ENCODE measurements at places on chromosomes 1 and 21.

- DNase-seq, result no peak
These were observed 76.9 kb downstream of the LEPR start for GRCh38 chr1:65497256-65497830.

DNA sequence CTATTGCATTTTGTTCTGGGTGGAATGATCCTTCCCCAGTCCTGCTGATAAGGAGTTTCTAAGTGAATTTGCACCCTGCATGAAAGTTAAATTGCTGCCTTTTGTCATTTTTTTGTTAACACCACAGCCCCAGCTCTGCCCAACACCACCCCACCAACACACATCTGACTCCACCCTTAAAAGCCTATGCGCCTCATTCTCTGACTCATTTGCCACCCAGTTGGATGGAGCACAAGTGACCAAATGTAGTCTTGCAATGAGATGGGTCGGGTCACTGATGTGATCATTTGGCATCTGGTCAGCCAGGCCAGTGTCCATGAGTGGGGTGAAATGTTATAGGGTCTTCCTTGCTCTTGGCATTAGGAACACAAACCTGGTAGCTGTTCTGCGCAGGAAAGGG lies 256.8 kb downstream of the KAZN start:
- DNase-seq, result no peak

- peak; percentile 71 for DNase-seq
These were observed 39.6 kb upstream of the ITPKB start for GRCh38 chr1:226778657-226779058.

DNA sequence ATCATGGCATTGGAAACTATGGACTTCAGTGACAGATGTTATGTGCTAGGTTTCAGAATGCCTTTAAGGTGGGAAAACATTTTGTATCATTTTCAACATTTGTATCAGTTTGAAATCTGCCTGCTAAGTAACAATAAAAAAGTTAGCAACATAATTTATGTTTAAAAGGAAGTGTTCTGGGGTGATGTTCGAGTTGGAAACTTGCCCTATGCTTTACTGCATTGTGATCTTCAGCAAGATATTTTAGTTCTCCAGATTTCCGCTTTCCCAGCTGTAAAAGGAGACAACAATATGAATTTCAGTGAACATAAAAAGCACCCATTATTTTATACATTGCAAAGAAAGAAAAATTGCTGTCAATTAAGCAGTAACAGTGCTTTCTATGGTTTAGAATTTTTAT lies 187.4 kb downstream of the DISC1 start:
- DNase-seq, result peak; percentile 41

DNA sequence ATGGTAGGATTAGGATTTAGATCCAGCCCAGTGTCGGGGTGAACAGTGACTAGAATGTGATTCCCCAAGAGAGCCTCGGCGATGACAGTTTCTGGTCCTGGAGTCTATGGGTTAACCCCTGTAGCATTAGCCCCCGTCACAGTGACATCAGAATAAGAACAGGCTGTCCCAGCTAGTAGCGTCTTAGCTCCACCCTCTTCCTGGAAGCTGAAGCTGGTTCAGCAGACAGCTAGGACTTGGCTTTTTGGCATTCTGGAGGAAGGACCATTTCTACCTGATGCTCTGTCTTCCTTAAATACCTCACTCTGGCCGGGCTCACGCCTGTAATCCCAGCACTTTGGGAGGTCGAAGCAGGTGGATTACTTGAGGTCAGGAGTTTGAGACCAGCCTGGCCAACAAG lies 5.0 kb downstream of the NDUFS2 start:
- DNase-seq, result no peak

GRCh38 chr1:84412316-84412942 lies 14.1 kb downstream of the DNASE2B start:
- DNase-seq, result peak; percentile 73

DNA sequence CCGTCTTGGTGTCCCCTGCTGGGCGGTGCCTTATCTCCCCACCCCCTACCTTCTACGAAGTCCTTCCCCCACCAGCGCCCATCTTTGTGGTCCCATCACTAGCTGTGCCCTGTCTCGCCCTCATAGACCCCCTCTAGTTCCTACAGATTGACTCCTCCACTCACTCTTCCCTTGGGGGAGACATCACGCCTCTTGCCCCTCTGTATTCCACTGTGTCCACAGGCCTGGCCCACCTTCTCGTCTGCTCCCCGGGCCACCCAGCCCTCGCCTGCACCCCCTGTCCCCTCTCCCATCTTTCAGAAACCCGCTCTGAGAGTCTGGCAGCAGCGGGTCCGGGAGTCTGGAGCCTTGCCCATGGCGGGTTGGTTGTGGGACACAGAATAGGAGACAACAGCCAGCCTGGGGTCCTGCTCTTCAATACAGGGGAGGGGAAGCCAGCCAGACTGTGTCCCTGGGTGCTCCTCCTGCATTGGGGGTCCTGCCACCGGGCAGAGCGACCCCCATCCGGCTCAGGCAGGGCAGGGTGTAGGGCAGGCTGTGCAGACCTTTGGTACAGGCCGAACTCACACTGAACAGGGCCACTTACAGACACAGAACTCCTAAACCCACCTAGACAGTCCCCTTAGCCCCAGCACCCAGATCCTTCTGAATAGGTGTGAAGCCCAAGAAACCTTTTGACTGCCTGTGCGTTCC lies 1.1 kb downstream of the RNF187 start:
- peak; percentile 14 for DNase-seq

- DNase-seq, result no peak
These were observed 48.1 kb downstream of the DNAJC6 start for GRCh38 chr1:65357291-65357960.

DNA sequence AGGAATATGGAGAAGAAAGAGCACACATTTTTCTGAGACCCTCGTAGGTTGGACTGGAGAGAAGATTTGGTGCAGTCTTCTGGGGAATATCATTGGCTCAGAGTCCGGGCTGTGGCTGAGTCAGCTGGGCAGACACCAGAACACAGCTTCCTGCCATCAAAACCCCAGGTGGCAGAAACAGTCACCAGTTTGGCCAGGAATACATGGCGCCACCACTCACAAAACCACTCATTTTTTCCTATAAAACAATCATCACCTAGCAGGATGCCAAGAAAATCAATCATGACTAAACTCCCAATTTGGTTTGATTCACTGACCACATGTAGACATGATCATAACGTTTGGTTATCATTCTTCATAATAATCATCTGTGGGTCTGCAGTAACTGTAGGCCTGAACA lies 178.1 kb upstream of the PBX1 start:
- peak; percentile 84 for DNase-seq

- DNase-seq, result peak; percentile 9
These were observed 1.5 kb downstream of the RO60 start for GRCh38 chr1:193060938-193061337.

- no peak for DNase-seq
These were observed 71.3 kb downstream of the WDR4 start for GRCh38 chr21:42807938-42808613.

GRCh38 chr1:163168053-163168452 lies 34.7 kb downstream of the RGS5 start:
- peak; percentile 100 for DNase-seq

- DNase-seq, result no peak
These were observed 37.1 kb upstream of the IL12RB2 start for GRCh38 chr1:67270541-67270940.

DNA sequence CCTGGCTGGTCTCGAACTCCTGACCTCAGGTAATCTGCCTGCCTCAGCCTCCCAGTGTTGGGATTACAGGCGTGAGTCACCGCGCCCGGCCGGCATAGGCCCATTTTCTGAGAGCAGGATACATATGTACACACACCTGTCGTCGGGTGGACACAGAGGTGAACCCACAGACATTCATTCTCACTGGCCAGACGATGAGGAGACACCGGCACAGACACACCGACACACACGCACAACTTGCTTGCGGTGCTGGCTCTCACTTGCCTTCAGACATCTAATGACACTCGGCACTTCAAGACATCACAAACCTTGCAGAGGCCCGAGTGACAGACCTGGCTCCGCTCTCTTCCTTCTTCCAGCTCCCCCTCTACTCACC lies 579 bp downstream of the PTCH2 start:
- no peak for DNase-seq

DNA sequence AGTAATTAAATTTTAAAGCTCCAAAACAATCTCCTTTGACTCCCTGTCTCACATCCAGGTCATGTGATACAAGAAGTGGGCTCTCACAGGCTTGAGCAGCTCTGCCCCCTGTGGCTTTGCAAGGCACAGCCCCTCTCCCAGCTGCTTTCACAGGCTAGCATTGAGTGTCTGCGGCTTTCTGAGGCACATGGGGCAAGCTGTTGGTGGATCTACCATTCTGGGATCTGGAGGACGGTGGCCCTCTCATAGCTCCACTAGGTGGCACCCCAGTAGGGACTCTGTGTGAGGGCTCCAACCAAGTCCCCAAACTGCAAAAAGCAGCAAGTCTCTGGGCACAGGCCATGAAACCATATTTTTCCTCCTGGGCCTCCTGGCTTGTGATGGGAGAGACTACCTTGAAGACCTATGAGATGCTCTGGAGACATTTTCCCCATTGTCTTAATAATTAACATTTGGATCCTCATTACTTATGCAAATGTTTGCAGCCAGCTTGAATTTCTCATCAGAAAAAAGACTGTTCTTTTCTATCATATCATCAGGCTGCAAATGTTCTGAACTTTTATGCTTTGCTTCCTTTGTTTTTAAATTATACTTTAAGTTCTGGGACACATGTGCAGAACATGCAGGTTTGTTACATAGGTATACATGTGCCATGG lies 554.1 kb upstream of the OLFM3 start:
- peak; percentile 1 for DNase-seq

GRCh38 chr1:41500378-41500777 lies 15.9 kb upstream of the EDN2 start:
- no peak for DNase-seq

GRCh38 chr1:203089001-203089650 lies 3.3 kb upstream of the MYOG start:
- DNase-seq, result no peak

GRCh38 chr1:154386643-154387352 lies 18.3 kb upstream of the IL6R start:
- peak; percentile 27 for DNase-seq

GRCh38 chr1:225424562-225425200 lies 3.2 kb downstream of the LBR start:
- DNase-seq, result peak; percentile 79

GRCh38 chr1:3504151-3504821 lies 49.8 kb downstream of the ARHGEF16 start:
- DNase-seq, result peak; percentile 14

DNA sequence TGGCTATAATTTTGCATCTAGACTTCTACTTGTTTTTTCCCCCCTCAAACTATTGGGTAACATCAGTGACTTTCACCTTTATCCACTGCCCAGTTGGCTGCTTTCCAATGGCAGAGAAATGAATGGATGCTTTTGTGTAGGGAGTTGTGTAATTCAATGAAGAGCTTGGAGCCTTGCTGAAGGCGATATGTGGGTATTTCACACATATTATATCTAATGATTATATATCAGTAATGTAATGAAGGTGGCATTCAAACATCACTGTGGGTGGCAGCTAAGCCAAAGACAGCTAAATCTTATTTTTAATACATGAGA lies 81.2 kb downstream of the TGFB2 start:
- peak; percentile 32 for DNase-seq

DNA sequence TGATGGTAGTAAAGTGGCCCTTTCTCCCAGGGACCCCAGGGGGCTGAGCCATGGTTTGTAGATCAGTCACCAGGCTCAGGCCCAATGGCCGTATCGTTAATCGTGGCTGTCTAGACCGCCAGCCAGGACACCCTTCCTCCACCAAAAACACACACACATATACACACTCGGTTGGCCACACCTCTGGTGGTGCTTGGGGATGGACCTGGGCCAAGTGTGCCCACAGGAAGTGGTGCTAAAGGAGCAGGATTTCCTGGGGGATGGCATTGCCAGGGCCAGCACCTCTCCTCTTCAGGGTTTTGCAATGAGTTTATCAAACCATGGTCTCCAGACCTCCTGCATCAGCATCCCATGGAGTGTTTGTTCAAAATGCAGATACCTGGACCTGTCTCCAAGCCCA lies 36.2 kb downstream of the CITED4 start:
- DNase-seq, result no peak

GRCh38 chr1:151841141-151841540 lies 1.5 kb upstream of the C2CD4D start:
- DNase-seq, result peak; percentile 21

DNA sequence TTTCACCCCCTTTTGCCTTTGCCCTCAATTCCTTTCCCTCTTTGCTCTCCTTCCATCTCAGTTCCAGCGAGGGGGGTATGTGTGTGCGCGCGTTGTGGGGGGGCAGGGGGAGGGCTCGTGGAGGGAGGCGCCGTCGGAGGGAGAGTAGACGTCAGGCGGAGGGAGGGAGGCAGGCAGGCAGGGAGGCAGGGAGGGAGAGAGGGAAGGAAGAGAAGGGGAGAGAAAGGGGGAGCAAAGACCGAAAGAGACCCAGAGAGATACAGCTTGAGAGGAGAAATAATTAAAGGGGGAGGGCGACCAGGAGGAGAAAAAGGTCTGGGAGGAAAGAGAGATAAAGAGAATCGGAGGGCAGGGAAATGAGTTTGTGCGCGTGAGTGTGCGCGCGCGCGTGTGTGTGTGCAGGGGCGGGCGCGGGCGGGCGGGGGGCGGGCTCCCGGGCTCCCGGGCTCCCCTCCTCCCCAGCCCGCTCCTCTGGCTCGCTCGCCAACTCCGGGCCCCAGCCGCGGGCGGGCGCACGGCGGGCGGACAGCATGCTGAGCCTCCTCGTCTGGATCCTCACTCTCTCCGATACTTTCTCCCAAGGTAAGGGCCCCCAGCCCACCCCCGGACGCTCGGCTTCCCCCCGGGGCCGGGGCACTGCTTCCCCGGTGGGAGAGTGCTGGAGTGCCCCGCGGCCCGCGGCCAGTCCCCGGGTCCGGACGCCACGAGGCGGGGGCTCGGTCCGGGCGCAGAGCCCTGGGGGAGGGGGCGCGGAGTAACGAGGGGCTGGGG lies at the start of gene KIRREL1:
Gene KIRREL1 (plus strand): TSS at position 499 of the 771 bp plus-strand sequence. CDS start 32 bp downstream, at position 531.
- peak; percentile 80 for DNase-seq

- DNase-seq, result no peak
These were observed 6.2 kb downstream of the MAP1LC3C start for GRCh38 chr1:241992734-241993133.

DNA sequence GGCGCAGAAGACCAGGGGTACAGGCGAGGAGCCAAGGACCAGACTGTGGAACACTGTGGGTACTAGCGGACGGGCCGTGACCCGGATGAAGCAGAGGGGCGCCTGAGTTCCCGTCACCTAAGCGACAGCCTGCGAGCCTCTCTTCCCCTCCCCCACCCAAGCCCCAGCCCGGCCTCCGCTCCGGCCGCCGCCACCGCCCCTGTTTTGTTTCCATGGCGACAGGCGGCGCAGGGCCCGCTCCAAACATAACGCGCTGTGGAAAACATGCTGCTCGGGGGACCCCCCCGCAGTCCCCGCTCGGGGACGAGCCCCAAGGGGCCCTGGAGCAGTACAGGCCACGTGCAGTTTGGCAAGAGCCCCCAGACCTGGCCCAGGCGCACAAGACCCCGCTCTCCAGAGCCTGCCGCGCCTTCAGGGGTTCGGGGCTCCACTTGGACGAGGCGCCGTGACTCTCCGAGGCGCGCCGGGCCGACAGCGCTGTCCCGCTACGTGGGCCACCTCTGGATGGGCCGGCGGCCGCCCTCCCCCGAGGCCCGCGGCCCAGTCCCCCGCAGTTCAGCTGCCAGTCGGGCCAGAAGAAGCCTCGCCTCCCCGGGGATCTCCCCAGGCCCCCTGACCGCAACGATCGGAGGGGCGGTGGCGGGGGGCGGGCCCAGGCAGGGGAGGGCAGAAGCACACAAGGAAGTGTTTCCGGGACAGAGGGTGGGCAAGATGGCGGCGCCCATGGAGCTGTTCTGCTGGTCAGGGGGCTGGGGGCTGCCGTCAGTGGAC lies at the start of gene MTX1:
Gene MTX1 (plus strand): TSS at position 155 of the 771 bp plus-strand sequence. CDS start 110 bp downstream, at position 265.
- peak; percentile 84 for DNase-seq
